ENCODE measurements at places on chromosomes 4 and X. TPM values are rescaled to one million over a fixed set of nuclear protein-coding genes. Genes with fewer than 3 reads are reported as not detected.

DNA sequence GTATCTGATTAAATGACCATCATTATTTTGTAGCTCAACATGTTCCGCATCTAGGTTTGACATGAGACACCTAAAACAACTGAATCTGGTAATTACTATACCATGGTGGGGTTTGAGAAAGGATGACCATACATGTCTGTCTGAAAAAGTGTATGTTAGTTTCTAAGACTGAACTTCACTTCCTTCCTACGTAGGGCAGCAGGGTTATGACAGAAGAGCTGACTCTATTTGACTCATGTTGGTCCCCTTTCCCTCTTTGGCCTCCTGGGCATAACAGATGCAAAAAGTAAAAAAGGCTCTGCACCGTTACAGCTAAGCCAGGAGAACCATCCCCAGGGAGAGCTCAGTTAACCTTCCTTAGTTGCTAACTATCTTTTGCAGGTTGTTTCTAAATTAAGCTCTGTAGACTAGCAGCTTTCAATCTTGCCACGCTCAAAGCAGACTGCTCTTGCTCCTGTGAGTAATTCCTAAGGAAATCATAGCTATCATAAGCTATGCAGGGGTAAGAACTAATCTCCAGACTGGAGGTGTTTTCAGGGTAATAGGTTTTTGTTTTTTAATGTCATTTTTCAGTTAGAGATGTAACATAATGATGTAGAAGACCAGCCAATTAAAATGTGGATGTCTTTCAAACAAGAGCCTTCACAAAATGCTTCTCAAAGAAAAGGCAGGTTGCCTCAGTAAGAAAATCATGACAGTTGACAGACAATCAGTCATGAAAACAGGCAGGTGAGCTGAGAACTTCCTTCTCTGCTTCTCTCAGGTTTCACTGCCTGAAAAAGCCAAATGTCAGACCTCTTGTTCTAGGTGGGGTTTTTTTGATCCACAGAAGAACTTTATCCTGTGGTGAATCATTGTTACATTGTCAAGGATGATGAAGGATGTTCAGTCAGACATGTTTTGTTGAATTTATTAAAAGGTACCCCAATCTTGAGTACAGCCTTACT, 66.9 kb upstream of the DAPP1 start:
- no peaks in the 10 kb centered on the region for H3K4me1 ChIP-seq
- H3K27me3 ChIP-seq, result no peaks in the 10 kb centered on the region
- H3K27ac ChIP-seq, result no peak overlapping the region
- no peak for DNase-seq
- no peaks in the 10 kb centered on the region for H3K36me3 ChIP-seq
- no peak overlapping the region for H3K4me3 ChIP-seq

DNA sequence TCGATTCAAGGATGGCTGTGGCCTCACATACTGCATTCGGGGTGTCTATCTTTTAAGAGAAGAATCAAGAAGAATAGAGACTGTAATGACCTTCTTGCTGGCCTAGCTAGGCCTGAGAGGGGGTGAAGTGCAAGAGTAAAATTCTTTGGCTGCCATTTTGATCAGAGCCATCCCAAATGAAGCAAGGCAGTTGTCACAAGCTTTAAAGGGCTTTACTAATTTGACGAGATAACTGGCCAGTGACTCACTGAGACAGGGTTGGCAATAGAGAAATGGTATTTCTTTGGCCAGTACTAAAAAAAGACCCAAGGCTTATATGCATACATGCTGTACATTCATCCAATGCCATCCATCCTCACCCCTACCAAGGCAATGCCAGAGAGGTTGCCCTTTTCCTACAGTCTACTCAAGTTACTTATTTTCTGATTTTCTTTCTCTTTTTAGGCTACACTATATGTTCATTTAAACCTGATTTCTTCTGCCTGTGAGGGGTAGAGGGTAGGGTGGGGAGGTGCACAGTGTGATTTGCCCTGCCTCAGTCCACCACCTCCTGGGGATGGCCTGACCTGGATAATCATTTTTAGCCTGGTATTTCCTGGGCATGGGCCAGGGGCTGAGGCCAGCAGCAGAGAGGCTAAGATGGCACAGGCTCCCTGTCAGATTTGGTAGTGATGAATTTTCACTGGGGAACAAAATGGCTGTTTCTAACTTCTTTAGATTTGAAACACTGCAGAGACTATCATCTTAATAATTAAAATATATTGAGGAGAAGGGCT, 32.2 kb downstream of the ATG4A start:
- H3K27ac ChIP-seq, result no peak overlapping the region
- no peaks in the 10 kb centered on the region for H3K36me3 ChIP-seq
- no peak for DNase-seq
- H3K4me1 ChIP-seq, result no peaks in the 10 kb centered on the region
- H3K27me3 ChIP-seq, result no peaks in the 10 kb centered on the region
- H3K4me3 ChIP-seq, result no peak overlapping the region

- no peaks in the 10 kb centered on the region for H3K4me1 ChIP-seq
- H3K36me3 ChIP-seq, result no peaks in the 10 kb centered on the region
- H3K27me3 ChIP-seq, result no peaks in the 10 kb centered on the region
- no peak overlapping the region for H3K27ac ChIP-seq
Observed at GRCh38 chr4:37780444-37781130, 45.9 kb upstream of the PGM2 start.

- no peaks in the 10 kb centered on the region for H3K36me3 ChIP-seq
- H3K4me1 ChIP-seq, result no peaks in the 10 kb centered on the region
- H3K27me3 ChIP-seq, result no peaks in the 10 kb centered on the region
- DNase-seq, result no peak
- H3K27ac ChIP-seq, result no peak overlapping the region
- H3K4me3 ChIP-seq, result no peak overlapping the region
Observed at GRCh38 chr4:146592019-146592418, 46.7 kb upstream of the POU4F2 start.

DNA sequence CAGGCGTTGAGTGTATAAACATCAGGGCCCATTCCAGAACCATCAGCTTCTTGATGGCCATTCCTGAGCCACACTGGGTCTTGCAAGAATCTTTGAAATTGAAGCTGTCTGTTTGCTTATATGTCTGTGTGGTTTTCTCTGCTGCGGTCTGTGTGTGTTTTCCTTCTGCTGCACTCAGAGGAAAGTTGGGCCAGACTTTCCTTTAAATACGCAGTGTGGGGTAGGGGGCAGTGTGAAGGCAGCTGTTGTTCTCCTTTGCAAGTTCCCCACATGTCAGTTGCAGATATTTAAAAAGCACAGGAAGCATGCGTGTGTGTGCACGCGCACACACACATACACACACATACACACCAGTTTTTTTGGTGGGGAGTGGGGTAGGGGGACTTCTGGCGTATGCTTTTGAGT, 32.1 kb downstream of the CCKAR start:
- H3K27ac ChIP-seq, result no peak overlapping the region
- DNase-seq, result no peak
- no peak overlapping the region for H3K4me3 ChIP-seq
- H3K4me1 ChIP-seq, result no peaks in the 10 kb centered on the region
- H3K36me3 ChIP-seq, result no peaks in the 10 kb centered on the region
- H3K27me3 ChIP-seq, result no peaks in the 10 kb centered on the region

Gene THOC2
- total RNA-seq, result 84.7 TPM

DNA sequence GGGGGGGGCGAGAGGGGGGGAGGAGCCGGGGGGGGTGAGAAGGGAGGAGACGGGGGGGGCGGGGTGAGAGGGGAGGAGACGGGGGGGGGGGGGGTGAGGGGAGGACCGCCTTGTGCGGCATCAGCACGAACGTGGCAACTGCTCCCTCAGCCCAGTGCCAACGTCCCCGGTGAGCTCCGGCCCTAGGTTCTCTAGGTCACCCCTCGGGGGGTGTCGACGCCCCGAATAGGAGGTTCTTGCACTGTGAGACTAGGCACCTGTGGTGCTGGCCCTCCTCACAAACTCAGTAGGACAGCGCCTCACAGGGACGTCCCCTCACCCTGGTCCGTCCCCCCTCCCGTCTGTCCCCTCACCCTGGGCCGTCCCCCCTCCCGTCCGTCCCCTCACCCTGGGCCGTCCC, 21.5 kb upstream of the GTPBP6 start:
- DNase-seq, result no peak
- no peaks in the 10 kb centered on the region for H3K27me3 ChIP-seq
- H3K27ac ChIP-seq, result no peak overlapping the region
- no peak overlapping the region for H3K4me3 ChIP-seq

Gene SLAIN2
- 127 TPM for total RNA-seq

Gene NPY5R
- total RNA-seq, result not detected

GRCh38 chr4:82678051-82678450, 116.3 kb upstream of the TMEM150C start:
- H3K27me3 ChIP-seq, result no peaks in the 10 kb centered on the region
- no peak for DNase-seq
- H3K4me1 ChIP-seq, result peaks cover 1% of the 10 kb centered on the region
- H3K27ac ChIP-seq, result no peak overlapping the region

DNA sequence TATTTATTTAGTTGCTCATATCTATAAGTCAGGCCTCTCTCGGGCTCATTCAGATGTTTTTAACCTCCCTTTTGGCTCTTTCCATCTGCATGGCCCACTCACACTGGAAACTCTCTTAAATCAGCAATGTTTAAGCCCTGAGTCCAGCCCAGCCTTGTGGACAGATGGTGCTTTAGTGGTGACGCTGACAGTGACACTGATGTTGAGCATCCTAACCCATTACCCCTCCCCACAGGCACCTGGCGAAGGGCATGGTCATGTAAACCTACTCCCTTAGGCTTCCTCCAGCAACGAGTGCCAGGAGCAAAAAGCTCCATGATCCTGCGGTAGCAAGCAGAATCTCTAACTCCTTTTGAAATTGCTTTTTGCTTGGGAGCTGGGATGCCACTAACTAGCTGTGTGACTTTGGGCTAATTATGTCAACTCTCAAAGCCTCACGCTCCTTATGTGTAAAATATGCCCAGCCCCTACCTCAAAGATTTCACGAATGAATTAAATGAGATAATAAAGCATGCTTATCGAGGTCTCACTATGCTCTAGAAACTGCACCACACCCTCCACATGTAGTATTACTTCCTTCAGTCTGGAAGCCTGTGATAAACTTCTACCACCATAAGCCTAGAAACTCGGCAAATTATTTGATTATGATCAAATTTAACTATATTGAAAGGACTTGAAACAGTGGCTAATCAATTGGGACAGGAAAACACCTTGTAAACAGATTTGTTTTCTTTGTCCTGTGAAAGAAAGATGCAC, 569.4 kb downstream of the BCOR start:
- no peak overlapping the region for H3K27ac ChIP-seq
- no peaks in the 10 kb centered on the region for H3K4me1 ChIP-seq
- DNase-seq, result no peak
- H3K27me3 ChIP-seq, result no peaks in the 10 kb centered on the region
- H3K4me3 ChIP-seq, result no peak overlapping the region
